ENCODE measurements at places on chromosomes 7 and 10.

GRCh38 chr10:60384011-60384410 lies 5.7 kb downstream of the ANK3 start:
- no peak for DNase-seq

- no peak for DNase-seq
Measured at GRCh38 chr10:69541463-69541862, 31.8 kb downstream of the NEUROG3 start.

GRCh38 chr7:51233374-51233773 lies 83.2 kb downstream of the COBL start:
- no peak for DNase-seq

DNA sequence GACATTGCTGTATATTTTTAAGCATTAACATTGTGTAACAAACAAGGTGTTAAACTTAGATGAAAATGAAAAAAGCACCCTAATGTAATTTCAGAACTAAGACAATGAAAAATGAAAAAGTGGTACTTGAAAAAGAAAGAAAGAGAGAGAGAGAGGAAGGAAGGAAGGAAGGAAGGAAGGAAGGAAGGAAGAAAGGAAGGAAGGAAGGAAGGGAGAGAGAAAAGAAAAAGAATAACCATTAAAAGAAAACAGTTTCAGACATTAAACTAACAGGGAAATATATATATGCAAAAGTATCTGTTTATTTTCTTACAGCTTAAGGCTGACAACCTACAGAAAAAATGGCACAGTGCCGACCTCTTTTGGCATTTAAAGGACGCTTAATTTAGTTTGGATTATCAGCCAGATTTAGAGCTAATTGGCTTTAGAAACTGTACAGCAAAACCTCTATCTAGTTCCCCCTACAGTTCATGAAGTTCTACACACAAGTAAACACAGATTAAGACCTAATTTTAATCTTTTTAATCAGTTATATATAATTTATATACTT lies 13.8 kb downstream of the MTERF1 start:
- DNase-seq, result no peak

DNA sequence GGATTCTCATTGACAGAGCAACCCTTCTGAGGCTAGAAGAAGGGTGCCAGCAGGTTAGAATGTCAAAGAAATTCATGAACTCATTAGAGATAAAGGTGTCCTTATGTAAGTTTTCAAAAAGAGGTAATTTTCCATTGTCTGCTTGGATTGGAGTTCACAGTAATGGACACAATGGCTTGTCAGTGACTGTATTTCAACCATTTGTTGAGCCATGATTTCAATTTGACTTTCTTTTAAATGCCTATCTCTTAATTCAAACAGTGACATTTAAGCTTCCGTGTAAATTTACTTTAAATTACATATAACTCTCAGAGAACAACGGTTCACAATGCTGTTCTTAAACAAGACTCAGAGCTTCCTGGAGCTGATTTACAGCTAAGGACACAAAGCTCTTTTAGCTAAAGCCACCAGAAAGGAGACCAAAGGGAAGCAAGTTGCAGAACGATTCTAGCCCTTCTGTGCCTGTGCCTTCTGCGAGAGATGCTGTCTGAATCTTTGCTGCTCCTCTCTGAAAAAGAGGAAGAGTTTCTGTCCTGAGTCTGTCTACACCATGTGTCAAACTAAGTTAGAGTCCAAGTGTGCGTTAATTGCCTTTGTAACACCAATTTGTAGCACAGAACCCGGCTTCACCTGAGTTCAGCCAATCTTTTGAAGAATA lies 42.2 kb upstream of the PFKP start:
- DNase-seq, result no peak

DNA sequence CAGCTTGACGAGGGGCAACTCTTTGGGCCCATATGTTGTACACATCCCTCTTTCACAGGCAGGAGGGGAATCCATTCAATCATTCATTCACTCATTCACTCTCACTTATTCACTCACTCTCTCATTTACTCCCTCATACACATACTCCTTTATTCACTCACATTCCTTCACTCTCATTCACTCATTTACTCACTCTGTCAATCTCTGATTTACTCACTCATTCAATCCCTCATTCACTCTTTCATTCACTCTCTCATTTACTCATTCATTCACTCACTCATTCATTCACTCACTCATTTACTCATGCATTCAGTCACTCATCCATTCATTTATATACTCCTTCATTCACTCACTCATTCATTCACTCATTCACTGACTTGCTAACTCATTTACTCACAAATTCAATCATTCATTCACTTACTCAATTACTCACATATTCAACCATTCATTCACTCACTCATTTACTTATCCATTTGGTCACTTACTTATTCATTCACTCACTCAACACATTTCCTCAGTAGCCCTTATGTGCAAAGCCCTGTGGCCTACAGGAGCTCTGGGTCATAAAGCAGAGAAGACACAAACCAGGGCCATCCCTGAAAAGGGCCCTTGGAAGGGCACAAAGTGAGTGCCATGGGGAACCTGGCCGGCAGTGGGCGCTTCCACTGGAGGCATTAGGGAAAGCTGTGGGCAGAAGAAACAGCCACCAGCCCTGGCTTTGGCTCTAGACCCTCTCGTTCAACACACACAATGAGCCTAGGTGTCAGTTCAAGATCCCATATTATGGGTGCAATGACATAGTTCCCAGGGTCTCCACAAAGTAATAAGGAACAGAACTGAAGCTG lies 26.0 kb downstream of the HIP1 start:
- no peak for DNase-seq

- no peak for DNase-seq
Measured at GRCh38 chr10:108465871-108466641, 1301.5 kb upstream of the SORCS1 start.

- DNase-seq, result no peak
Measured at GRCh38 chr7:137642472-137642871, 204.3 kb downstream of the DGKI start.

DNA sequence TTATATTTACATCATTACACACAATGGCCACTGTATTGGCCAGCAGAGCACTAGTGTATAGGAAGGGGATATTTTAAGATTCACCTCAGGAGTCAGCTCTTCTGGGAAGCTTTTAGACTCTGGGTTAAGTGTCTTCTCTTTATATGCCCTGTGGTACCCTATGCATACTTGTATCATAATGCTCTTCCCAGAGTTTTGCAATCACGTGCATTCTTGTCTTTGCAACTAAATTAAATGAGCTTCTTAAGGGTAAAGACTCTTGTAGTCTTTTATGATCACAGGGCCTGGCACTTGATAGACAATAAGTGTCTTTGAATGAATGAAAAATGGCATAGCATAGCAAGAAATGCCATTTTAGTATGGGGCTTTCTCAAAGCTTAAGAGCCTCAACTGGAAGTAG lies 35.4 kb upstream of the ARMS2 start:
- no peak for DNase-seq

DNA sequence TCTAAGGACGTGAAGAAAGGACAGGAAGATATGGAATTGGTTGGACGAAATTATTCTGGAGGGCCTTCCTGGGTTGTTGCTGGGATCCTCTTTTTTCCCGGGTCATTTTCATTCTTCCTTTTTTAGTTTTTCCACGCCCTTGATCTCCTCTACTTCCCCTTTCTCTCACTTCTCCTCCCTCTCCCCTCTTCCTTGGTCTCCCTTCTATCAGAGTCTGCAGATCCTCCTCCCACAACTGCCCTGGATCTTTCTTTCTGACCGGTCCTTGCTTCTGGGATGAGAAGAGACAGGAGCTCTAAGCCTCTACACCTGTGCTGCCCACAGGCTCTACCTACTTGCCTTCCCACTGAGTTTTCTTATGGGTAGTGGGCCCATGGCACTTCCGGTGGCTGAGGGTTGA lies 103.7 kb upstream of the RELN start:
- DNase-seq, result no peak

GRCh38 chr7:157758468-157759245 lies 421.9 kb downstream of the DNAJB6 start:
- no peak for DNase-seq

GRCh38 chr7:108200326-108200725 lies 70.2 kb upstream of the LAMB4 start:
- no peak for DNase-seq

- DNase-seq, result no peak
Measured at GRCh38 chr10:107425931-107426553, 261.5 kb upstream of the SORCS1 start.

- no peak for DNase-seq
Measured at GRCh38 chr10:83289373-83289772, 849.9 kb upstream of the GHITM start.

DNA sequence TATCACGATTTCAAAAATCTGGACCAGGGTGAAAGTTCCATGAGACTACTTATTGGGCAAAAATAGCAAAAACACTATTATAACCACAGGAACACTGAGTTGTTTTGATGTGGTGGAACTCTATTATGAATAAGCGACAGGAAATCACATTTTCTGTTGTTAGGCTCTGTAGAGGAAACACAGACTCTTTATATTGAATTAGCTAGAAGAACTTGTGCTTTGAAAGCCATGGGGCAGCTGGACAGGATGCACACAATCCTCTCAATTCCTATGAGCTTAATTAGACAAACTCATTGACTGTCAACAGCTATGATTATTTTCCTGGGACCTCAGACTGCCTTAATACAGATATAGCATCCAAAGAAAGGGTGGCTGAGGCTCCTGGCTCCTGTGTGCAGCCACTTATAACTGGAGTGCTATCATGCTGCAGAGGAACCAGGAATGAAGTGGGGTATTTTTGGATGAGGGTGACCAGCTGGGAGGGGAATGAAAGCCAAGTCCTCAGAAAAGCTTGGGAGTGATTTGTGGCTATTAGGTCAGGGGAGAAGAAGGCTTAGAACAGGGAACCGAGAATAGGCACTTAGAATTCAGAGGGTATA lies 657.3 kb downstream of the TYW1 start:
- no peak for DNase-seq

GRCh38 chr10:78819361-78820006 lies 249.3 kb upstream of the ZMIZ1 start:
- DNase-seq, result no peak

- no peak for DNase-seq
Measured at GRCh38 chr10:110160522-110160921, 46.9 kb upstream of the MXI1 start.

DNA sequence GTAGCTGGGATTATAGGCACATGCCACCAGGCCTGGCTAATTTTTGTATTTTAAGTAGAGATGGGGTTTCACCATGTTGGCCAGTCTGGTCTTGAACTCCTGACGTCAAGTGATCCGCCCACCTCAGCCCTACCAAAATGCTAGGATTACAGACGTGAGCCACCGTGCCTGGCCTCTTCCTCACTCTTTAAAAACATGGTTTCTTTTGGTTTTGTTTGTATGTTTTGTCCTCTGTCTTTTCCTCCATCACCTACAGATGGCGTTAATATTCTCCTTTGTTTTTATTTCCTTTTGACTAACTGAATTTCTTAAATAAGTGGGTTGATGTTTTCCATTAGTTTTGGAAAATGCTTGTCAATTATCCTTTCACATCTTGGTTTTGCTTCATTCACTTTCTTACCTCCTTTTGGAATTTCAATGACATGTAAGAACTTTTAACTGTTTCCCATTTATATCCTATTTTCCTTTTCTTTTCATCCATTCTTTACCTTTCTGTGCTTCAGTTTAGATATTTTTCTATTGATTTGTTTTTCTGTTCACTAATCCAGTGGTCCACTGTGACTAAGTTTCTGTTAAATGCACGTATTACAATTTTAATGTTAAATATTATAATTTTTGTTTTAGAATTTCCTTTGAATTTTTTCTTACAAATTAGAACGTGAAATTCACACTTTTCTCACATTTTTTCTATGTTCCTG lies 104.1 kb downstream of the ZNF467 start:
- no peak for DNase-seq

- DNase-seq, result no peak
Measured at GRCh38 chr10:91190876-91191583, 29.4 kb upstream of the PCGF5 start.

DNA sequence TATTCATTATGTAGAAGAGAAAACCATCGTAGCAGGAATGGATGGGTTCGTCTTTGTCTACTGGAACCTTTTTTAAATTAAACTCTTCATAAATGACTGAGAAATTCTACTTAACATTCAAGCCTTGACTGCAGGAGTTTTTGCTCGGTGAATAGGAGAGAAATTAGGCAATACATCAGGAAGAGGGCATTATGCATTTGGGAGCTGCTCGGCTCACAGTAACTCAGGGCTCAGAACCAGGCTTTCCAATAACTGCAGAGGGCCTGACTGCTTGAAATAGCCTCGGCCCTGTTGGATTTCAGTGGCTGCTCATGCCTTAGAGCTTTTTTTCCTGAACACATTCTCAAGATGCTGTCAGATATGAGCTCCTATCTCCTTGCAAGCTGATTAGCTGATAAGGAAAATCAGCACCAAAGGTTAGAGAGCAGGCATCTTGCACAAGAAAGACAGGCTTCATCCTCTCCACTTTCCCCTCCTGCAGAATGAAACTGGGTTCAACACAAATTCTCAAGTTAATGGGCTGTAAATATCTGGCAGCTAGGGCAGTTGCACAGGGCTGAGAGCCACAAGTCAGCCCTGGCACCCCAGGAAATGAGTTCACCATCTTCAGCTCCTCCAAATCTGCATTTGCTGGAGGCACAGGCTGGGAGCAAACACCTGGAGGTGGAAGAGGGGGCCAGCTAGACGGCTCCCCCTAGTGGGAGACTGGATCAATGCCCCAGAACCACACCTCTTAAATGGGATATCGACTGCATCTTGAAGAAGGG lies 24.3 kb downstream of the TECTB start:
- peak; percentile 9 for DNase-seq

DNA sequence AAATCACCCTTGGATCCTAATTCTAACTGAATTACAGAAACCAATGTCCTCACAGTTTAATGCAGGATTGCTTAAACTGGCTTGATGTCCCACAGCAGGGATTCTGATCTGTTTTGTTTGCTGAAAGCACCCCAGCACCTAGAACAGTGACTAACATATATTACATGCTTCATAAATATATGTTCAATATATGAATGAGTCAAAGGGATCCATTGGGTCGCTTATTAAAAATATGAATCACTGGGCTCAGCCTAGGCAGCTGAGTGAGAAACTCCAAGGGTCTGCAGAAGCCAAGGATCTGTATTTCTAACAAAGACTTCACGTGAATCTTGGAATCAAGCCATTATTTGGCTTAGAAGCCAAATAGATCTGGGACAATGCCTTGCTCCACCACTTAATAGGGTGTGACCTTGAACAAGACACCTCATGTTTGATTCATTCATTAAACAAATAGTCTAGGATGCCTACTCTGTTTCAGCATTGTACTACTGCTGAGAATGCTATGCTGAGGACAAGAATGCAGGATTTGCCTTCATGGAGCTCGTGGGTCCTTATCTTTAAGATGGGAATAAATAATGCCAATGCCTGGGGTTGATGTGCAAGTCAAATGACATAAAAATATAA lies 103.4 kb upstream of the DLX6 start:
- DNase-seq, result no peak

- DNase-seq, result no peak
Measured at GRCh38 chr10:127024685-127025435, 119.6 kb downstream of the DOCK1 start.

GRCh38 chr10:111083222-111084095 lies 6.6 kb downstream of the ADRA2A start:
- DNase-seq, result no peak

GRCh38 chr10:103546401-103546800 lies 52.9 kb downstream of the NEURL1 start:
- no peak for DNase-seq
